ENCODE measurements at places on chromosomes 11 and 22.

- no peak for DNase-seq
Measured at GRCh38 chr22:33896575-33897447, 23.5 kb downstream of the LARGE1 start.

DNA sequence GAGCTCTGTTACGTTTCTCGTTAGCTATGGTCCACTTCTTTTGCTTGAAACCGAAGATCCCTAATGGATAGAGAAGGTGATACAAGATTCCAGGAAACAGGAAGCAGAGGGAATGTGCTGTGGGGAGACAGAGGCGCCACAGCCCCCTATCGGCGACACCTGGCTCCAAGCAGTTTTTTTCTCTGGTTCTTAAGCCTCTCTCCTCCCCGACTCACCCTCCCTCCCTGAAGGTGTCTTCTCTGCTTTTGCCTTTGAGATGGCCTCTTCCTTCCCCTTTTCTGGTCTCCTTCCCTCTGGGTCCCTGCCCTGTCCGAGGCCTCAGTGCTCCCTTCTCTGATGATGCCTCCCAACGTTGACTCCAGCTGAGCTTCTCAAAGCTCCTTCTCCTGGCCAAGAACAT is 14.2 kb upstream of the APOBEC3A start:
- DNase-seq = no peak

- DNase-seq = no peak
Measured at GRCh38 chr11:5288108-5288905, 13.4 kb downstream of the OR51B4 start.

- DNase-seq = no peak
Measured at GRCh38 chr22:43424666-43425630, 13.1 kb downstream of the MPPED1 start.

- DNase-seq = no peak
Measured at GRCh38 chr11:24705474-24705873, 208.6 kb downstream of the LUZP2 start.

DNA sequence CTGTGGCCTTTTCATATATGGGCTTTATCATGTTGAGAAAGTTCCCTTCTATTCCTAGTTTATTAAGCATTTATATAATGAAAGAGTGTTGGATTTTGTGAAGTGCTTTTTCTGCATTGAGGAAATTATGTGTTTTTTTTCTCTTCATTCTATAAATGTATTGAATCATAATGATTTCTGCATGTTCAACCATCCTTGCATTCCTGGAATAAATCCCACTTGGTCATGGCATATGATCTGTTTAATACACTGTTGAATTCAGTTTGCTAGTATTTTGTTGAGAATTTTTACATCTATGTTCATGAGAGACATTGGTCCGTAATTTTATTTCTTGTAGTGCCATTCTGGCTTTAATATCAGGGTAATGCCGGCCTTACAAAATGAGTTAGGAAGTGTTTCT is 25.8 kb downstream of the PIM3 start:
- no peak for DNase-seq

- DNase-seq = no peak
Measured at GRCh38 chr11:31651208-31651607, 141.6 kb downstream of the ELP4 start.

DNA sequence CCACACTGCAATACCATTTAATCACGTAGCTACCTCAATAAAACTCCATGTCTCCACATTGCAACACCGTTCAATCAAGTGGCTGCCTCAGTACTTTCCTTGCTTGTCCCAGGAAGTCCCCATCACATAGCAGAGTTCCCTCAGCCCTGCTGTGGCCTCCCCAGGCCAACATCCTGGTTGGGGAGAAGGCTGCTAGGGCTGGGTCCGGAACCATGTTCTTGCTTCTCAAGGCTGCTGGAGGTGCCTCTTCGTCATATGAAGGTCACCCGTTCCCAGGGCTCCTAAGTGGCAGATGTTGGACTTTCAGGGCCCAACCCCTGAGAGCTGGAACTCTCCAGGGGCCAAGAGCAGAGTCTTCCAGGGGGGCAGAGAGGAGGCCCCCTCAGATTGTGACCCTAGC is 3.3 kb downstream of the ART5 start:
- no peak for DNase-seq

GRCh38 chr22:34476762-34477161 is 556.5 kb upstream of the LARGE1 start:
- DNase-seq = no peak

GRCh38 chr11:126002181-126002580 is 56.3 kb downstream of the VSIG10L2 start:
- no peak for DNase-seq

DNA sequence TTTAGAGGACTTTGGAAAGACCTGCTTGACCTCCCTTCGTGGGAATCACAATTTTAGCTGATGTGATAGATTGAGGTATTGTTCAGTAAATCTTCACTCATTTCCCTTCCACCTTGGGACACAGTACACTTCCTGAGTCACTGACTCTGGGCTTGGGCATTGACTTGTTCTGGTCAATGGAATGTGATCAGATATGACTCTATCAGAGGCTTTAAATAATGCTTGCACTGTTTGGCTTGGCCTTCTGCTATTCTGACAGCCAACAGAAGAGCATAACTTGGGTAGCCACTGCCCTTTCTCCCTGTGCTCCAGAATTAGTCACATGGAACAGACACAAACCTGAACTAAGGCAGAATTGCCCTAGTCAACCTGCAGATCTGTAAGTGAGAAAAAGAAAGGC is 12.5 kb downstream of the PRR5L start:
- no peak for DNase-seq

- DNase-seq = no peak
Measured at GRCh38 chr11:69904974-69905535, 85.8 kb upstream of the FGF3 start.

- DNase-seq = peak; percentile 79
Measured at GRCh38 chr11:2156416-2157182, 4.4 kb downstream of the INS start.

DNA sequence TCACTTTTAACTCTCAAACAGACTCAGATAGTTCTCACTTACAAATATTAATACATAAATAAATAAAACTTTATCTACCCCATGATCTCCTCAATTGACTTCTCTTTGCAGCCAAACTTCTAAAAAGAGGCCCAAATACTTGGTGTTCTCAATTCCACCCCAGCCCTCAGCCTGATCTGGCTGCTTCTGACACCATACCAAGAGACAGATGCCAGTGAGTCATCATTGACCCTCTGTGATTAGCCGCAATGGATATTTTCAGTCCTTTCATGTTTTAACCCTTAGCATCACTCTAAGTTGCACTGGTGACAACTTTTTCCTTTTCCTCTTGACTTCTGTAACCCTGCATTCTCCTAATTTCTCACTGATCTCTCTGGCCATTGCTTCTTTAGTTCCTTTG is 184.1 kb upstream of the ARHGAP20 start:
- DNase-seq = no peak

GRCh38 chr22:35410663-35411034 is 10.7 kb downstream of the MCM5 start:
- DNase-seq = no peak

- no peak for DNase-seq
Measured at GRCh38 chr11:74770456-74770855, 21.8 kb downstream of the RNF169 start.

DNA sequence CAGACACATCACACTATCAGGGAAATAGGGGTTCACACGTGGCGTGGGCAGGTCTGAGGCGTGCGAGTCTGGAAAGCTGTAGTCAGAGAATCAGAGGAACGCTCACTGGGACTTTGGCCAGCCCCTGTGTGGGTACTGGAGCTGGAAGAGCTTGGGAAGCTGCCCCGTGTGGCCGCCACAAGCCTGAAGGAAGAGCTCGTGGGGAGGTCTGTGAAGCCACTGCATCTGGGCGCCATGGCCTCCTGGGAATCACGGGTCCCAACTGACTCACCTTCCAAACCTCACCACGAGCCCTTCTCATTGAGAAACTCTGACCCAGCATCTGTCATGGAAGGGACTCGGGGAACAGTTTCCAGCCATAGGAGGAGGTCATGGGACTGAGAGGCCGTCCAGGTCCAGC is 5.9 kb upstream of the MRGPRF start:
- no peak for DNase-seq

GRCh38 chr22:42951093-42951710 is 63.7 kb downstream of the PACSIN2 start:
- DNase-seq = no peak

GRCh38 chr11:24965748-24966147 is 468.9 kb downstream of the LUZP2 start:
- no peak for DNase-seq

DNA sequence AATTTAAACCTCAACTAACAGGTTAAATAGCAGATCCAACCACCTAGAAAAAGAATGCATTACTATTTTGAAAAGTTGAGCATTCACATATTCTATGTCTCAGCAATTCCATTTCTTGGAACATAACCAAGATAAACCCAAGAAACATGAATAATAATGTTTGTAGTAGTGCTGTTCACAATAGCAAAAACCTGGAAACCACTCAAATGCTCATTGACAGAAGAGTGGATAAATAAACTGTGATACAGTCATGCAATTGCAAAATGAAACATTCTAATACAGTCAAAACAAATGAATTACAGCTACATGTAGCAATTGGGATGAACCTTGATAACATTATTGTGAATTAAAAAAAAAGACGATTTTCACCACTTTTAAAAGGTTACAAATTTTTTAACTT is 162.8 kb upstream of the TMEM45B start:
- no peak for DNase-seq

GRCh38 chr11:94728541-94728940 is 39.6 kb upstream of the AMOTL1 start:
- DNase-seq = no peak

DNA sequence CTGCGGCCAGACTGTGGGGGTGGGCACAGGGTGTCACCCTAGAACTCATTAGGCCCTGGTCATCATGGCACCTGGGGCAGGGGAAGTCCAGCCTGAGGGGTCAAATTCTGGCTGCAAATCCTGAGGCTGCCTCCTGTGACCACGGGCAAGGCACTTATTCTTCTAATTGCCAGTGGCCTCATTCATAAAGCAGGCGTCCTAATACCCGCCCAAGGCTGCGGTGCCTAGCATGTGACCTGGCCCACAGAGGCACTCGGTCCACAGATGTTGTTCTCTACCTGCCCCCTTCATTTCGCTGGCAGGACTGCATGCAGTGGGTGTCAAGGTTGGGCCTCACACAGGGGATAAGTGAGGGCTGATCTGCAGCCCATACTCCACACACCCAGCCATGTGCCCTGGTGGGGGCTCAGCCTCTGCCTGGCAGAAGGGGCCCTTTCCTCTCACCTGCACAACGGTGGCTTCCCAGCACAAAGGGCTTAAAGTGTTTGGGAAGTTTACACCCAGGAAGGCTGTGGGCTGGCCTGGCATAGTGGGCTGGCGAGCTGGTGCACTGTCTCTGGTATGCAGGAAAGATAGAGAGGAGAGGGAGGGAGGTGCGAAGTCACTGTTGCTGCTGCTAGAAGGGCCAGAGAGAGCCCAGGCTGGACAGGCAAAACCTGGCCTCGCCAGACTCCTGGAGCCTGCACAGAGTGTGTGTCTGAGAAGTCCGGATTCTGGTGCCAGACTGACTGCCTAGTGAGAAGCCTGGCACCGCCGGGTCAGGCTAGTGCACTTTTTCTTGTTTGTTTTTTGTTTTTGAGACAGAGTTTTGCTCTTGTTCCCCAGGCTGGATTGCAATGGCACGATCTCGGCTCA is 3.2 kb downstream of the MPST start:
- no peak for DNase-seq

GRCh38 chr11:110424775-110425444 is 4.8 kb upstream of the FDX1 start:
- no peak for DNase-seq

DNA sequence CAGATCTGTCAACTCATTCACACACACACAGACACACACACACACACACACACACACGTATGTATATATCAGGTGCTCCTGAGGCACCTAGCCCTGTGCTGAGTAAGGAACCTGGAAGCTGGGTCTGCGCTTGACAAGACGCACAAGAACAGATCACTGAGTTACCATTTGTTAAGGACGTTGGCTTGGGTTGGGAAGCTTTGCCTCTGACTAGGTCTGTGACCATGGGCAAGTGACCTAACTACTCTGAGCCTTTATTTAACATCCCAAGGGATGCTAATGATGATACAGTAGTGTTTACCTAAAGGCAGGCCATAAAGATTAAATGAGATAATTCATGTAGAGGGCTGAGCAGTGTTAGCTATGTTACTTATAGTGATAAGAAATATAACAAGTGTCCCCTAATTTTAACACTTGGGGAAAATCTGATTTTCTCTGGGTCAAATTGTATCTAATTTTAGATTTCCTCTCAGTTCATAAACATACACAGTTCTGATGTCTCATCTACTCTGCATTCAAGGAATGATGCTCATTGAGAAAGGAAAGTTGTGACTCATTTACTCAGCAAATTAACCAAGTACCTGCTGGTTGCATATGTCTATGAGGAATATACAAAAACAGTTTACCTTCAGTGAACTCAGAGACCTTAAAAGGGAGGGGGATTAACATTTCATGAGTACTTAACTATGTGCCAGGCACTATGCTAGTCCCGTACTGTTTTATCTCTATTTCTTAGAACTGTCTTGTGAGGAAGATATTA is 13.6 kb downstream of the RNF185 start:
- no peak for DNase-seq

DNA sequence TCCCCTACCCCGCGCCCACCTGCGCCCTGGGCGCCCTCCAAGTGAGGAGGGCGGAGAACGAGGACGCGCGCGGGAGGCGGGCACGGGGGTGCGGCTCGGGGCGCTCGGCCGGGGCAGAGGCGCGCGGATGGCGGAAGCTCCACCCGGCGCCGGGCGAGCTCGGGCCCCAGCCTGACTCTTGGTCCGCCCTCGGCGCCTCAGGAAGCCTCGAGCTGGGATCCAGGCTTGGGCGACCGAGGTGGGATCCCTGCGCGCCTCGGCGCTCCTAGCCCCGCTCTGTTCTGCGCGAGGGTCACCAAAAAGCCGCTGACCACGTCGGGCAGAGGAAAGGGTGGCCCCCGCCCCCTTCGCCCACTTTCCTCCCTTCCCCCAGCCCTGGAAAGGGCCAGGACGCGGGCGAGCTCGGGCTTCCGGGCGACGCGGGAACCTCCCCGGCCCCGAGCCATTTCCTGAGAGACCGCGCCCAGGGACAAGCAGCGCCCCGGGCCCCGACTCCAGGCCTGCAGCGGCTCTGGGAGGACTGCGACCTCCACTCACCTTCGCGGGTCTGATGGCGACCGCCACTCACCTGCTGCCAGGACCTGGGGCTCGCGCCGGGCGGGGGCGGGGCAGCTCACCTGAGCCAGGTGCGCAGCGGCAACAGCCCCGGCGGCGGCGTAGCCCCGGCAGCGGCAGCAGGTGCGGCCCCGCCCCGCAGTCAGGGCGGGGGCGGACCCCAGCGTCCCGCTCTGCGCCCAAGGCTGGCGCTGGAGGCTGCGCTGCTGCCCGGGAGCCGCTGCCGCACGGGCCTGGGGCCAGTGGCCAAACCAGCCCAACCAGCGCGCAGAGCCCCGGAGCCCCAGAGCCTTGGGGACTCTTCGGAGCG is 2.2 kb upstream of the SIGIRR start:
- peak; percentile 77 for DNase-seq

GRCh38 chr22:23796461-23796860 is 9.7 kb downstream of the SMARCB1 start:
- no peak for DNase-seq

GRCh38 chr11:121958323-121958970 is 157.6 kb downstream of the BLID start:
- no peak for DNase-seq

GRCh38 chr11:70454197-70454767 is 56.0 kb downstream of the CTTN start:
- no peak for DNase-seq

Measured in T47D (cell line).